Naive thymus-derived CD8-positive, alpha-beta T cell (primary cell): ENCODE measurements at places on chromosomes 16 and 17.
A peak's percentile ranks its signal among the peaks of the same experiment; 100 is the strongest.

DNA sequence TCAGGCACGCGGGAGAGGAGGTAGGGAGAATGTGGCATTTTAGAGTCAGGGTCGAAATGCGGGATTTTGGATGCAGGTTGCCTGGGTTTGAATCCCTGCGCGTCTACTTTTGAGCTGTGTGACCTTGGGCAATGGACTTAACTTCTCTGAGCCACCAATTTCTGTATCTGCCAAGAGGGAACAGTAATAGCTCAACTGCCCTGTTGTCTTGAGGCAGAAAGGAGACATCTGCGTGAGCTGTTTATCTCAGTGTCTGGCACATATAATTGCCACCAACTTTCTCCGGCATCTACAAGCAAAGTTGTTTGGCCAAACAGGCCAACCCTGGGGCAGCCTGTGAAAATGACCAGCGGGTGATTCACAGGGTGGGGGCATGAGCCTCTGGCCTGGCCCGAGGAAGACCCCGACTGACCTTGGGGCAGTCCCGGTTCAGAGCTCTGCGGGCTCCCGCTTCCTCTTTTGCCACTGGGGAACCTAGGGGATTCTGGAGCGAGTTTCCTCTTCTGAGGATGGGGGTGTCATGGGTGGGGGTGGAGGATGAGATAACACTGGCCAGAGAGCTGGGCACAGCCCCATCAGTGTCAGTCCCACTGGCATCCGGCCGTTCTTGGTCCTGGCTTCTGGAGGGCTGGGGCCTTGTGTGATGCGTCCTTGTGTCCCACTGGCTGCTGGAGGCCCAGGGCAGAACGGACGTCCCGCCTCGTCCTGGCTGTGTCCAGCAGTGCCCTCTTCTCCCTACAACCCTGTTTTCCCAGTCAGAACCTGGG lies 1.3 kb downstream of the SNN start:
- no peak for DNase-seq

DNA sequence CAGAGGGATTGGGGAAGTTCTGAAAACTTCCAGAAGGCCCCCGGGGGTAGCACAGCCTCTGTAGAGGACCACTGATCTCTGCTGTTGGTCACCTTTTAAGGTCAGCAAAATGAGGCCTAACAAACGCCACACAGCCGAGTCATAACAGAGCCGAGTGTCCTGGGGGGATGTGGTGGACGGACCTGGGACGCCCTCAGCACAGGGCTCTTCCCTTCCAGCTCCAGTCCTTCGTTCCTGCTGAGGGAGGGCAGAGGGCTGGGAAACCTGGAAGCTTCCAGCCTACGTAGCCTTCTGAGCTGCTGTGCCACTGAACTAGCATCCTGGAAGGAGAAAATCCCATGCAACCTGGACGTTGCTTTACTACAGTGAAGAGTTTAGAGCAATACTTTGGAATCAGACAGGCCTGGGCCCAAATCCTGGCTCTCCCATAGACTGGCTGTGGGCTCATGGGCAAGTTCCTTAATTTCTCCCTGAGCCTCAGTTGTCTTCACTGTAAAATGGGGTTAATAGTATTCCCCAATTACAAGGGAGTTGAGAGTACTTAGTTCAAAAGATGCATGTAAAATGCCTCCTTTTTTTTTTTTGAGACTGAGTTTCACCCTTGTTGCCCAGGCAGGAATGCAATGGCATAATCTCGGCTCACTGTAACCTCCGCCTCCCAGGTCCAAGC lies 34.4 kb upstream of the ZCCHC14 start:
- no peak for DNase-seq

- no peak for DNase-seq
Observed at GRCh38 chr17:43529947-43530287, 16.2 kb downstream of the ETV4 start.

DNA sequence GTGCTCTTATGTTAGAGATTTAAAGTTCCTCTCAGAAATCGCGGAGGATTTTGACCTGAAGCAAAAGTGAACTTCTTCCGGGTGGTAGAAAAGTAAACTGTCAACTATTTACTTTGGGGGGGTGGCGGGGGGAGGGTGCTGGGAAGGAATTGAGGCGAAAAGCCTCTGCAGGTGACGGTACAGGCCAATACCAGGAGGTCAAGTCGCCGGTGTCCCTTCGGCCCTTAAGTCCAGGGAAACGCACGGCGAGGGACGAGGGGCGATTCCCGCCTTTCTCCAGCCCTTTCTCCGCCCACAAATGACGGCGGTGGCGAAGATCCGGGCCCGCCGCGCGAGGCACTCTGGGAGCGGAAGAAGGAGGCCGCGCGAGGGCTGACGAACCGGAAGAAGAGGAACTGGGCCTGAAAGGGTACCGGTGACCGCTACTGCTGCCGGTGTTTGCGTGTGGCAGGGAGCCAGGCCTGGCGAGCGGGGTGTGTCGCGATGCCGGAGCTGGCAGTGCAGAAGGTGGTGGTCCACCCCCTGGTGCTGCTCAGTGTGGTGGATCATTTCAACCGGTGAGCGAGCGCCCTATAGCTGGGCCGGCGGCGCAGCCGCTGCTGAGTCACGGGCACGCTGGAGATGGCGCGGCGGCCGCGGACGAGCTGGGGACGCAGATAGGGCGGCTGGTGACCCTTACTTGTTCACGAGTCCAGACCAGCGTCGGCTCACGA lies at the start of gene PSMD7:
Gene PSMD7 (plus strand): TSS at position 383 of the 713 bp plus-strand sequence. CDS start 101 bp downstream, at position 484.
- peak; percentile 93 for DNase-seq

- DNase-seq, result no peak
Observed at GRCh38 chr16:4053301-4053845, 62.9 kb downstream of the ADCY9 start.

GRCh38 chr16:28882551-28883160 lies 4.4 kb downstream of the ATP2A1 start:
- DNase-seq, result no peak

DNA sequence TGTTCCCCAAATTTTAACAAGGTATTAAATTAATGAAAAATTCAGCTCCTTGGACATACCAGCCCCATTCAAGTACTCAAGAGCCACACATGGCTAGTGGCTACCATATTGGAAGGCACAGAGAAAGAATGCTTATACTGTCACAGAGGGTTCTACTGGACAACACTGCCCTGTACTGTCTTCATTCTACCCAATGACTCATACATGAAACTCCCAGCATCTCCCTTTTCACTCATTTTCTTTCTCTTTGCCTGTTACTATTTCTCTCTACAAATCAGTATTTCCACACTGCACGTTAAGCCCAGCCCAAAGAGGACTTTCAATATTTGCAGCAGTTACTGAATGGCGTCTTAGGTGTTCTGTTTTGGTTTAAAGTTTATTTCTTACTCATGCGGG lies 72.1 kb upstream of the RCVRN start:
- no peak for DNase-seq

GRCh38 chr17:5651348-5651747 lies 67.0 kb upstream of the NLRP1 start:
- no peak for DNase-seq

DNA sequence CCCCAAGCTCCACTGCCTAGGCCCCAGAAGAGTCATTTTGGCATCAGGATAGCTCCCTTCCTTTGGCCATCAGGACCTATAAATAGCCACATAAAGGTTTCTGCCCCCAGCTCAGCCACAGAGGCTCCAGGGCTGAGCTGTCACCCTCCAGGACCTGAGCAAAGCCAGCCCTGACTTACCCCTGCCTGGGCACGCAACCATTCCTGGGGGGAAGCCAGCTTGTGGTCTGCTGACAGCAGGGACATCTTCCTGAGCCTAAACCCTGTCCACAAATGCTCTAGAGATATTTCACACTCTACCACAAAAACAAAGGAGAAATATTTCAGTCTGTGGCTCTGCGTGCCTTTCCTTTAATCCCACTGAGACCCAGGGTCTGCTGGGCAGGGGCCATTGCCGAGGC lies 123.7 kb upstream of the CCL2 start:
- no peak for DNase-seq

DNA sequence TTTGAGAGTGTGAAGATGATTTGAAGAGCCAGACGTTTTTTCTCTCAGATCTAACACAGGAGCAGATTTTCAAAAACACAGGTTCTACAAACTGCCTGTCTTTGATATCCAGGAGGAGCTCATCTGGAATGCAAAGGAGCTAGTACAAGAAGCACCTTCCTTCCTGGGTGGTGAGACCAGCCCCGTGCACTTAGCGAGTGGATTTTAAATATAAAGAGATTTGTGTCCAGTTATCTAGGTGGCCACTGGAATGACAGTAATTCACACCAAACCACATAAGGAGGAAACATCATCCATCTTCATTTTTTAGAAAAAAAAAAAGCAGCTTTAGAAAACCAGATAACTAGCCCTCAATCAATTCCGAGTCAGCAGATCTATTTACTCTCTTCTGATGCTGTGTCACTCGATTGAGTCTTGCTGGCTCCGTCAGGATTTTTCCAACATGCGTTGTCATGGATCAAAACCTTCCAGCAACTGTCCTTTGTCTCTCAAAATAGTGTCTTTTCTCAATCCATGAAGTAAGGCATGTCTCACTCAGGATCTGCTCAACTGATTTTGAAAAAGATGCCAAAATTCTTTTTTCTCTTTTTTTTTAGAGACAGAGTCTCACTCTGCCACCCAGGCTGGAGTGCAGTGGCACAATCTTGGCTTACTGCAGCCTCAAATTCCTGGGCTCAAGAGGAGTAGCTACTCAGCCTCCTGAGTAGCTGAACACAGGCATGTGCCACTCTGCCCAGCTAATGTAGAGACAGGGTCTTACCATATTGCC lies 451.2 kb upstream of the PSMD7 start:
- DNase-seq, result no peak

- no peak for DNase-seq
Observed at GRCh38 chr16:15493466-15494180, 59.2 kb downstream of the BMERB1 start.

DNA sequence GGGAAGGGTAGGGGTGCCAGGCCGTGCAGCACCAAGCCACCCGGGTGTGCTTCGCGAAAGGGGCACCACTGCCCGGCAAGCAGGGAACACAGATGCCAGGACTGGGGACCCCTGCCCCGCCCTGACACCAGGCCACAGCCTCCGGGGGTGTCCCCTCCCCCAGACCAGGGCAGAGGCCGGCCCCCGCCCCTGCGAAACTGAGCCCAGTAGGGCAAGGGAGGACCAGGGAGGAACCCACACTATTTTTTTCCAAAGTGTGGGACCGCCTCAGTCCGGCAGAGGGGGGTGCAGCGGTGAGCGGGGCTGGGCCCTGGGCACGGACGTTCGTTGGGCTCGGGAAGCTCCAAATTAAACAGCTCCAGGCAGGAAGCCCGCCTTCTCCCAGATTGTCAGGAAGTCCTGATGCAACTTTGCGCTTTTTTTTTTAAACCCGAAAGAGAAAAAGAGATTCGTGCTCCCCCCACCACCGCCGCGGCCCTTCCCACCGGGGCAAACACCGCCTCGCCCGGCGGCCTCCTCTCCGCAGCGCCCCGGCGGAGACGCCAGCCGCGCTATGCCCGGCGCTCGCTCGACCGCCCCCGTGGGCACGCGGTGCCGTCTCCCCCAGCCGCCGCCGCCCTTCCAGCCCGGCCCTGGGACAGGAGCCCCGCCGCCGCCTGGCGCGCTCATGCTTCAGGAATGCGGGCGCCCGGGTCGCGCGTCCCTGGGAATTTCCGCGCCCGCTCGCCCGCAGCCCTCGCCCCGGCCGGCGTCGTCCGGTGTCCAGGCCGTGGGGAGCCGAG lies 755 bp downstream of the PIEZO1 start:
- DNase-seq, result peak; percentile 41

DNA sequence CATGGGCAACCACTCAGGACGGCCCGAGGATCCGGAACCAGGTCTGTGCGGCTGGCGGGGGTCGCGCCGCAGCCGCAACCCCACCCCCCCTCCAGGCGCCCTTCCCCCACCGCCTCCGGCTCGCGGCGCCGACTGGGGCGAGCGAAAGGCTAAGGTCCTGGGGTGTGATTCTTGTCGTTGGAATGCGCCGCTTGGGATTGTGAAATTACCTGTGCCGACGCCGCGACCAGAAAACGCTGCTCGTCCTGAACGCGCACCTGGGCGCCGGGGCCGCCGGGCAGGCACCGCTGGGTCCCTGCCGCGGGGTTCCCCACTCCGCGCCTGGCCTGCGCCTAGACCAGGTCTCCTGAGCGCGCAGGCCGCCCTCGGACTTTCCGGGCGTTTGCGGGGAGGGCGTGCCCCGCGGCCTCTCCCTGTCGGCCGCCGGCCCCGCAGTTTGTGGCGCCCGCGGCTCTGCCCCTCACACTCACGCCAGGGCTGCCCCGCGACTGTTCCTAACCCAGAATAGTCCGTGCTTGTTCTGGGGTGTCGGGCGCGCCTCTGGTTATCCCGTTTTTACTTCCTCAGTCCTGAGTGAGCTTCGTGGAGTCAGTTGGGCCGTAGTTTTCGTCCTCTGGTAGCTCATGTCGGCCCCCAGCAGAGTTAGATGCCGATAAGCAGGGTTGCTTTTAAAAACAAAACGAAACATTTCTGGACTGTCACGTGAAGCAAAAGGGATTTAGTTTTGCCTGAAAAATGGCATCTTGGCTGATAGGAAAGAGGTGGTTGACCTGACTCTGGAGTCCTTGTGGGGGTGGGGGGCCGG lies 147.2 kb downstream of the SPECC1 start:
- DNase-seq, result peak; percentile 26

DNA sequence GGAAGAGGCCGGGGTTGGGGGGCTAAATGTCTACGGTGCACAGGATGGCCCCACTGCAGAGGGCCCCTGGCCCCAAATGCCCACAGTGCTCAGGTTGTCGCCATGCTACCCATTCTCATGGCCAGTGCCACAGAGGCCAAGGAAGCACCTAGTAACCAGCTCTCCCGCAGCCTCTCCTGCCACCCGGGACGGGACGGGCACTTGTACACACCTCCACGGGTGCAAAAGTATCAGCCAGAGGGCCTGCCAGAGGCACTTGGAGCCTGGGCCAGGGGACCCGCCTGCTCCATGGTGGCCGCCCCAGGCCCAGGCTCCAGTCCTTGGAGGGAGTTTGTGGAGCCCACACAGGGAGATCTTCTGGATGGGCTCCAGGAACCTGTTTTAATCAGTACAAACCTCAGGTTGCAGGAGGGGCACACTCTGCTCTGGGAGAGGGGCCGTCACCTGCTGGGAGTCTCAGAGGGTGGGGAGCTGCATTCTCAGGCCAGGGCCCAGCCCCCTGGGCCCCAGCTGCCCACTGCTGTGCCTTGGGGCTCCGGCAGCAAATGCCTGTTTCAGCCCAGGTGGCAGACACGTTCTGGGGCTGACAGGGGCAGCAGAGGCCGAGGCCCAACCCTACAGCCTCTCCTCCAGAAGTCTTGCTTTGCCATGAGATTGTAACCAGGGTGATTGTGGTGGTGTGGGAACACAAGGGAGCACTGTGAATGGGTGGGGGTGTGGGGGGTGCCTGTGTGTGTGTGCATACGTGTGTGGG lies 7.9 kb downstream of the TPSD1 start:
- no peak for DNase-seq

GRCh38 chr16:10405386-10405939 lies 19.6 kb downstream of the ATF7IP2 start:
- no peak for DNase-seq

DNA sequence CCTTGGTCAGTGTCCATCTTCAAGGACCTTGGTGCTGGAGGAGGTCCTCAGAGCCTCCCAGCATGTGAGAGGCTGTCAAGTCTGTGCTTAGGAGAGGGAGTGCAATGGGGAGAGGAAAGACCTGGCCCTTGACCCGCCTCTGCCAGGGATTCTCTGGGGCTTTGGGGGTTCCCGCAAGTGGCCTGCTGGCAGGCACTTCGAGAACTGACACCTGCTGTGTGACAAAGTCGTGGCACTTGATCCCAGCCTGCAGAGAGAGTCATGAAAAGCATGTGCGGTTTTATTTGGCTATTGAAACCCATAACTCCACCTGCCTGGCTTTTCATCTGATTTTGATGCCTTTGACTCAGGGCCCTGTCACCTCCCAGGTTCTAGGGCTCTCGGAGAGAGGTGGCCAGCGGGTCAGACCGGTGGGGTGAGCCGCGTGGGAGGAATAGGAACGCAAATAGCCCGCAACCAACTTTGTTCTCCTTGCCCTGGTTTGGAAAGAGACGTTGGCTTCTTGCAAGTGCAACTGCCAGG lies 42.8 kb upstream of the GSE1 start:
- peak; percentile 10 for DNase-seq
